ENCODE measurements at places on chromosomes 2 and 18.

DNA sequence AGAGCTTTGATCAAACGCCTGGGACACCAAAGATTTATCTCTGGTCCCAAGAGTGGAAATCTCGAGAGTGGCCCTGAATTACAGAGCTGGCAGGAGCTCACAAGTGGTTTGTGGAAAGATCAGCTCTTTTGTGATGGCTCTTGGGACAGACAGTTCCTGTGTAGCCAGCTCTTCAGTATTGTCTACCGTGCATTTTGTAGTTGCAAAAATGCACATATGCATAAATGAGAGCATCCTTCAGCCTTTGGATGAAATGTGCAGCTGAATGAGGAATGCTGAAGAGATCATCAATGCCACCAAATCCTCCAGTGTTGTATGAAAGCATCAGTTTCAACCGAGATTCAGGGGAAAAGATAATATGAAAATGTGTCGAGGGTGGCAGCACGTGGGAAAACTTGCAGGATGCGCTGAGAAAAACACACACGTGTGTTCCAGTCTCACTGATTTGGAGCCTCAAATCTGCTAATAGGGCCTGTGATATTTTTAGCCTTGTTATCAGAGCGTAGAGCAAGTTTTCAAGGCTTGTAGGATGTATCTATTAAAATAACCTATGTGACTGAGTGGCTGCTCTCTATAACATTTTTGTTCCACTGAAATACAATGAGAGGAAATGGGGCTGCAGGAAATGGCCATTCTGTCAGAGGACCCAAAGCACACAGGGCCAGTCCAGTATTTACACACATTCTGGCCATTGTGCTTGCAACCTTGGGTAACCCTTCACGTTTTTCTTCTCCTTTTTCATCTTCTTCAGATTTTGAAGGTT, 138.7 kb downstream of the PRKCE start:
- no peak for DNase-seq

- no peak for DNase-seq
Measured at GRCh38 chr2:180255981-180256380, 248.9 kb upstream of the CWC22 start.

- peak; percentile 85 for DNase-seq
Measured at GRCh38 chr2:188984680-188985079, 10.5 kb downstream of the COL3A1 start.

GRCh38 chr2:221478485-221478863, 93.6 kb downstream of the EPHA4 start:
- DNase-seq = peak; percentile 18

DNA sequence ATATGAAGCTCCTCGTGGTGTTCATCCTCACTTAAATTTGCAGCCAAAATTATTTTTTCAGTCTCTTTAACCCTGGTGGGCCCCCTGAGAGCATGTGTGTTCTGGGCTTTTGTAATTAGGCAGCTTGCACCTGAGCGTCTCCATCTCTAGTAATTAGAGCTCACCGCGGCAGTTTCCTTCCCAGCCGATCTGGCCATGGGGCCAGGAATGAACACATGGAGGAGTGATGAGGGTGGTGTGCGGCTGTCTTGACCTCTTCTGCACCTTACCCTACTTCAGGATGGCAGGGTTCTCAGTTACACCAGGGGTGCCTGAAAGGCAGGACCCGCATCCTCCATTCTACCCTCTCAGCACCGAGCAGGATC, 98.5 kb downstream of the AFF3 start:
- no peak for DNase-seq

GRCh38 chr2:189049709-189050164, 75.6 kb downstream of the COL3A1 start:
- no peak for DNase-seq

GRCh38 chr2:31386648-31387047, 27.9 kb downstream of the XDH start:
- DNase-seq = no peak

- no peak for DNase-seq
Measured at GRCh38 chr18:76943542-76944339, 121.4 kb downstream of the ZNF236 start.

DNA sequence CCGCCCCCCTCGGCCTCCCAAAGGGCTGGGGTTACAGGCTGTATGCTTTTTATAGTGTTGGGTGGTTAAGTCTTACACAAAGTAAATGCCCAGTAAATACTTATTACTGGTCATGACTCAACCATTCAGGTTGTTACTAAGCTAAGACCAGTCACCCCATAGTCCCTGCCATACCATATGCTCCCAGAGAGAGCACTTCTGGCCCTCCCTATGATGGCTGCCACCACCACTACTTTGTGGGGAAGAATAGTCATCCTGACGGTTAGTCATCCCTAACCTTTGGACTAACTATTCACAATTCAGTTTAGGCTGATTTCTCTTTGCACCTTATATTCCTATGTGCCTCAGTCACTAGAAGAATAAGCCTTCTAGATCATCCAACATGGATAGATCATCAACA, 42.0 kb upstream of the MSH2 start:
- peak; percentile 94 for DNase-seq

- DNase-seq = peak; percentile 48
Measured at GRCh38 chr2:196170213-196170605, 1.2 kb downstream of the STK17B start.

DNA sequence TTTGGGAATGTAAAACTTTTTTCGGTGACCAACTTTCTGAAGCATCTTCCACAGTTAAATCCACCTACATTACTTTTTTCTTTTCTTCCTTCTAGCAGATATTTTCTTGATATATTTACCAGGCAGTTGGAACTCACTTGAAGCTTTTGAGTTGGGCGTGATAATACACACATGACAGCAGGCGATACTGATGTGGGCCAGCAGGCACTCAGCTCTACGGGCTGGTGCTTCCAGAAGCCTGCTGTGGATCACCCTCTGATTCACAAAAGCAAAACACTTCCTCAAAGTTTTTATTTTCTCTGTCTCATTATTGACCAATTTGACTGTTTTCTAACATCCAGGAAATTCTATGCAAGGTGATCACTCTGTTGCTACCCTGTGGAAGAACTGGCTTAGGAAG, 22.9 kb downstream of the GRHL1 start:
- DNase-seq = no peak

DNA sequence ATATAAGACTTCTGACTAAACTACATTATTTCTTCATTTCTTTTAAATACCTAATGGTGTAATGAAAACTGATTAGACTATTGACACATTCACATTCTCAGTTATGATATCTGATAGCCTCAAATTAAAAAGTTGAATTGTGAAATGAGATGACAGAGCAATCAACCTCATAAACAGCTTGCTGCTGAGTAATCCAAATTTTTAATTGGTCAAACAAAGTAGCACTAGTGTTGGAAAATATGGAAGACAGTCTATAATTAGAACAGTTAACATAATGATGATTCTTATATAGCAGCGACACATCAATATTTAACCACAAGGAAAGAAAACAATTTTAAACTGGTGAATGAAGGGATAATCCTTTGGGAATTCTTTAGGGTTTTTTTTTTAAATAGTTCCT, 91.9 kb upstream of the LRP1B start:
- DNase-seq = no peak

- DNase-seq = peak; percentile 61
Measured at GRCh38 chr2:74002505-74003421, 18.1 kb downstream of the TET3 start.

DNA sequence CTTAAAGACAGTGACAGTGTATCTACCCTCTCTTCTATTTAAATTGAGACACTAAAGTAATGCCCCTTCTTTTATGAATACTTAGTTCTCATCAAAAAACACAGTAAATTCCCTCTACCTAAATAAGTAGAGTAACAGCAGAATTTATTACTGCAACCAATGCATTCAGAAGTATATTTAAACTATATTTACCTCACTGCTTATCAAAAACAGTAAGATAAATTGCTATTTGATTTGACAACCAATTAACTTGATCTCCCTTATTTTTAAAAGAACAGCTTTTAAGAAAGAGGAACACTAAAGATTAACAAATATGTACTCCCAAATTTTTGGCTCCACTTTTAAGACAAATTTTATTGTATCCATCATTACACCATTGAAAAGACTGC, 4.8 kb downstream of the SATB2 start:
- no peak for DNase-seq

DNA sequence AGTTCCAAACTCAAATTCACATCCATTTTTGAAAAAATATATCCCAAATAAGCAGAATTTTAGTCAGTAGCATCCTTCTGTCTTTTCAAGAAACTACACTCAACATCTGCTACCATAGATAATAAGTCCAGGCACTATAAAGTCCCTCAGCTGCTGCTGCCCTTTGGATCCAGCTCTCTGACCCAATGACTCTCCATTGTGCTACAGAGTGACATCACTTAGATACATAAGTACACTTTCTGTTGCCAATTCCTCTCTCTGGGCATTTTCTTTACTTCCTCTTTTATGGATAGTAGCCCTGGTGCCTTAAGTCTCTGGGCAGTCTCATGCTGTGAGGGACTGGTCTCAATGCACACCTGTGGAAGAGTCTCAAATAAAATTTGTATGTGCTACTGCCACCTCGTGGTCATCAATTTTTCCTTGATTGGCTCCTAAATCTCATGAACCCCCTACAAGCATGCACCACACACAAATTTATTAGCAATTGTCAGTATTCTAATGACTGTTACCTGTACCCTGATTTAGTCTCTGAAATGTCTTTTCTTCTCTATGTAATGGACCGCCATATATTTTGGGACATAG, 219.2 kb downstream of the LRP1B start:
- DNase-seq = peak; percentile 46

DNA sequence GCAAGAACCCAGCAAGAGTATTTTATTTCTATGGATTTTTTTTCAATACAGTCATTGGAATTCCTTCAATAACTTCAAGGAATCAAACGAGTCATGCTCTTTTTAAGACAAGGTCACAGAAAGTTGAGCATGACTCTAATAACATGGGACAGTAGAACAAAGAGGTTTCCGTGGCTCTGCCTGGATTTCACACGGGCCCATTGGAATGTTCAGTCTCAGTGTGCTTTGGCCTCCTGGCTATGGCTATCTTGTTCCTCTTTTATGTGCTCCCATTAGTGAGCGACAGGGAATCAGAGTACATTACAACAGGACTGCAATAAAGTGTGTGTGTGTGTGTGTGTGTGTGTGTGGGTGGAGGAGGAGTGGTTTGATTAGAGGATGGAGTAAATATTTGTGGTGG, 312.4 kb downstream of the DCC start:
- DNase-seq = no peak

DNA sequence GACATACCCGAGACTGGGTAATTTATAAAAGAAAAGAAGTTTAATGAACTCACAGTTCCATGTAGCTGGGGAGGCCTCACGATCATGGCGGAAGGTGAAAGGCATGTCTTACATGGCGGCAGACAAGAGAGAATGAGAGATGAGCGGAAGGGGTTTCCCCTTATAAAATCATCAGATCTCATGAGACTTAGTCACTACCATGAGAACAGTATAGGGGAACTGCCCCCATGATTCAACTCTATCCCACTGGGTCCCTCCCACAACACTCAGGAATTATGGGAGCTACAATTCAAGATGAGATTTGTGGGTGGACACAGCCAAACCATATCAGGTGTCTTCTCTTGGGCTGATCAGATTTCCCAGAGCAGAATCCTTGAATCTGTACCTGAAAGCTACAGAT, 617.3 kb upstream of the ID2 start:
- DNase-seq = no peak

DNA sequence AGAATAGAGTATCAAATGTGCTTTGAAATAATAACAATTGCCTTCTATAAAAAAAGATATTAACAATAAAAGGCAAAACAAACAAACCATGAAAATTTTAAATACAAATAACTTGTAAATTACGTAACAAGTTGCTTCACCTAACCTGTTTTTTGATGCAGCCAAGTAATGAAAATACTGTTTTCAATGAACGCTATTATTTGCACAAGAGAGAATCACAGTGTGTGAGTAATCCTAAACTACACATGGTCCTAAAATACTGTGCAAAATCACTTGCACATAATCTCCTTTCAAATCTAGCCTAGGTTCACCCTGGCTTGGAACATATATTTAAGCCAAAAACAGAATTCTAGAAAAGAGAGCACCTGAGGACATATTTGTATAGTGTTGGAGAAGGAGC, 98.9 kb downstream of the CCDC148 start:
- DNase-seq = no peak

GRCh38 chr2:74685408-74685807, 31.4 kb downstream of the SEMA4F start:
- DNase-seq = no peak

GRCh38 chr2:171487803-171488259, 34.4 kb upstream of the CYBRD1 start:
- no peak for DNase-seq

GRCh38 chr2:156347431-156347830, 14.9 kb upstream of the NR4A2 start:
- no peak for DNase-seq

DNA sequence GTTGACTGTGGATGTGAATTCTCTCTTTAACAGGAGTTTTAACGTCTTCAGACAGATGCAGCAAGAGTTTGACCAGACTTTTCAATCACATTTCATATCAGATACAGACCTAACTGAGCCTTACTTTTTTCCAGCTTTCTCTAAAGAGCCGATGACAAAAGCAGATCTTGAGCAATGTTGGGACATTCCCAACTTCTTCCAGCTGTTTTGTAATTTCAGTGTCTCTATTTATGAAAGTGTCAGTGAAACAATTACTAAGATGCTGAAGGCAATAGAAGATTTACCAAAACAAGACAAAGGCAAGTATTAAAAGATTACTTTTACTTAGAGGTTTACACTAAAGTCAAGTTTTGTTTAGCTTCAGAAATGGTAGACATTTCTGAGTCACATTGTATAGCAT, 30.2 kb upstream of the TYMS start:
- no peak for DNase-seq

GRCh38 chr2:217327953-217328621, 468.2 kb upstream of the TNP1 start:
- no peak for DNase-seq

GRCh38 chr2:104438481-104438880, 415.4 kb upstream of the POU3F3 start:
- DNase-seq = no peak

GRCh38 chr2:41827354-41827971, 220.4 kb upstream of the PKDCC start:
- DNase-seq = no peak

- DNase-seq = no peak
Measured at GRCh38 chr2:175017618-175018414, 12.6 kb upstream of the CHN1 start.

GRCh38 chr2:128605931-128606330, 287.3 kb upstream of the HS6ST1 start:
- no peak for DNase-seq

DNA sequence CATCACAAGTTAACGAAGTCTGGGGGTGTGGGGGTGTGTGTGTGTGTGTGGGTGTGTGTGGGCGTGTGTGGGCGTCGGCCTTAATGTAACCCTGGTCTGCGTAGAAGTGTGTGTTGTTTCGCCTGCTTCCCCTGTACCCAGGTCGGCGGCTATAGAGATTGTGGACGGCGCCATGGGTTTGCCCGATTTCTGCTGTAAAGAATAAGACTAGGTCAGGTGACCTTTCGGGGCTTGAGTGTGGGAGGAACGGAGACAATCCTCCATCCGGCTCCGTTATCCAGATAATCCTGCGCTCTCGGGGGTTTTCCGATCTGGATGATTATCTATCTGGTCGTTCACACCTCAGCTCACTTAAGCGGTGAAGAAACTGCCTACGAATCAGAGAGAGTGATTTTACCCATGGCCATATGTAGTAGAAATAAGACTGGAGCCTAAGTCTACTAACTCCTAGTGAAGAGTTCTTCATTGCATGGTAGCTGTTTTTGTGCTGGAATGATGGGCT, 543 bp downstream of the HADHB start:
- peak; percentile 31 for DNase-seq

GRCh38 chr2:208306291-208306690, 40.2 kb downstream of the PIKFYVE start:
- no peak for DNase-seq

- no peak for DNase-seq
Measured at GRCh38 chr2:219386532-219387280, 1.0 kb downstream of the DNPEP start.
